Kidney tubule cell (primary cell): ENCODE measurements at places on chromosomes 1 and 21.

GRCh38 chr1:41488040-41488951 lies 3.8 kb upstream of the EDN2 start:
- no peak for DNase-seq

DNA sequence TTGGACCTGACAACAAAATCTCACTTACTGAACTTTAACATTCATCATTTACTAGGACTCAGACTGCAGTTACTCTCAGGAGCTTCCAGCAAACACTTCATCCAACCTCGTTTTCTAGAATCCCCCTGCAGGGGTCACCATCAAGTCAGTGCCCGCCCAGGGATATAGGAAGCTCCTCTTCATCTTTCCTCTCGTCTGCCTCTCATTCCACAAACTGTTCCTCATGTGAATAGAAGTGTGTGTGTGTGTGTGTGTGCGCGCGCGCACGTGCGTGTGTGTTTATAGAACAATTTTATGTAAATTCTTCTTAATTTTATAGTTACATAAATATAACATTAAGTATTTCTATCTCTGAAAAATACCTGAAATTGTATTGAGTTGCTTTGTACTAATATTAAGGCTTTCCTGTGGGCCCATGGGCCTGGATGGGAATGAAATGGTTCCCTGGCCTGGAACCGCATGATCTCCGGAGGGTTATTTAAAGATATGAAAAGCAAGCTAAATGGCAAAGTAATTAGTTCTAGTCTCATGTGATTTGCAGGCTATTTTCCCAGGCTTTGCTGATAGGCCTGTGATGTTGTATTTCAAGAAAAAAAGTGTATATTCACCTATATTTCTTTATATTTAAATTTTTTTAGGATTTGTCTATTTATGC lies 21.7 kb upstream of the ABCD3 start:
- DNase-seq, result no peak

- no peak for DNase-seq
These were observed 1.5 kb upstream of the NCAM2 start for GRCh38 chr21:20996421-20997310.

DNA sequence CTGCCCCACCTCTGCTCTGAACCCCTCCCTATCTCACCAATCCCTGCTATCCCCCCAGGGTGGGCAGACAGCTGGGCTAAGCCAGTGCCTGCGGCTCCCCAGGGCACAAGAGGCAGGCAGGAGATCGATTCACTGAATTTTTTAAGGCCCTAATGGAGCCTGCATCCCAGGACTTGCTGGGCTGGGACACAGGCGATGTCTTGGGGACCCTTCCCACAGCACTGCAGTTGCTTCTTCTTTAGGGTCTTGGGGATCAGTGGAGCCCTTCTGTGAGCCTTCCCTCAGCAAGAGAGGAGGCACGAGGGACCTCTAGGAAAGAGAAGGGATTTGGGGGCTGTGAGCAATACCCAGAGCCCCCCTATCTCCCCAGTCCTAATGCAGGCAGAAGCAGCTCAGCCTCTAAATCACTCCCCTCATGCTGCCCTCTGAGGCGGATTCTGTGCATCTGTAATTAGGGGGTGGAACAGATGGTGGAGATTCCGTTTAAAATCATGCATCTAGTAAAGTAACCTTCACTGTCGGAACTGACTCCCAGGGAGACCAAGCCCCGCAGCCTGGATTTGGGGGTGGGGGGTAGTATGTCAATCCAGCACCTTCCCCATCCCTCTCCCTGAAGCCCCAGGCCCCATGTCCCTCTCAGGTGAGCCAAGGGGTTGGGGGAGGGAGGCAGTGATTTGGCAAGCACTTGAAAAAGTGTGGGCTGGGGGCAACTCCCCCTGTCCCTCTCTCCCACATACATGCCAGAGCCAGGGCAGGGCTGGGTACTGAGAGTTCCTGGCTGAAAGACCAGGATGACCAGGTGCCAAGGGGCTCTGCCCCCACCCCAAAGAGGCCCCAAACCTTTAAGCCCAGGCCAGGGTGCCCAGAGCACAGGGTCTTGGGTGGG lies 10.0 kb downstream of the AHDC1 start:
- DNase-seq, result no peak

DNA sequence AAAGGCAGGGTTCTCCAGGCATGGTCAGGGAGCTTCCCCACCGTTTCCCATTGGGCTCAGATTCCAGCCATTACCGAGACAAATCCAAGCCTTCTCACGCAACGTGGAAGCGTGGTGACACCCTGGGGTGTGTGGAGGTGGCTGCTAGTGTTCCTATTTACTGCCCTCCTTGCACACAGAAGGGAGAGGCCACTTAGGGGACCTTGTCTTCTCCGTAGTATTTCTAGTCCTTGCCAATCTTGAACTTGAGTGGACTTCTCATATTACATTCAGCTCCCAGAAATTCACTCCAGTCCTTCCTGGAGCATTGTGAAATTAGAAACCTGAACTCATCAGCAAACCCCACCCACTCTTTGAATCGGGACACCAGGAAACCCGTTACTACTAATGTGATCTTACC lies 131.6 kb downstream of the AJAP1 start:
- no peak for DNase-seq

GRCh38 chr21:34330055-34330454 lies 33.8 kb upstream of the KCNE2 start:
- no peak for DNase-seq

GRCh38 chr1:1359308-1359663 lies 931 bp upstream of the MXRA8 start:
- DNase-seq, result no peak

- peak; percentile 40 for DNase-seq
These were observed 269.8 kb downstream of the S1PR1 start for GRCh38 chr1:101506541-101507164.

DNA sequence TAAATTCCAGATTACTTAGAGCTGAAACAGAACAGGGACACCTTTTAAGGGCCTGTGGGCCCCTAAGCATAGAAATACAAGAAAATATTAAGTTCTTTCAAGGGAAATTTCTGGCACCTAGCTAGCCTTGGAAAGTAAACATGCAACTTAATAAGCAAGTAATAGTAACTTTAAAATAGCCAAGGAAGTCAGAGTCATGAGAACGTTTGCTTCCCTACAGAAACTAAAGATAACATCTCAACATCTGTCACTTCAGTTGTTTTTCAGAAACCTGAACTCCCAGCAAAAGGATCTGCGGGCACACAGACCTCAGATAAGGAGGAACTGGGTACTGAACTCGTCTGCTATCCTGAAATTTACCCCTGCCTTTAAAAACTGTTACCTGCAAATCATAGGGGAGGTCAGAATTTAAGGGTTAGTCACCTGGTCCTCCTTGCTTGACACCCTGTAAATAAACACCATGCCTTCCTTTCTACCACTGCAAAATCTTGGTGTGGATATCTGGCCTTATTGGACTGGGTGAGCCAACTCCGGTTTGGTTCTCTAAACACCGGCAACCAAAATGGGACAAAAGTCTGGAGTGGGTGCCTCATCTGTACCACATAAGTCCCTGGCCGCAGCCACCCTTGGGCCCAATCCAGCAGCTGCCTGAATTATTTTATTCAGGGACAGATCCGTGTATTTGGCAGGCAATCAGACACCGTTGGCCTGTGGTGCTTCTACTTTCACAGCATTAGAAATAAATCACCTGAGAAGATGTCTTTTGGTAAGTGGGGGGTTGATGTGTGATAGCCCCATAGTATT lies 27.9 kb downstream of the NRDC start:
- no peak for DNase-seq

DNA sequence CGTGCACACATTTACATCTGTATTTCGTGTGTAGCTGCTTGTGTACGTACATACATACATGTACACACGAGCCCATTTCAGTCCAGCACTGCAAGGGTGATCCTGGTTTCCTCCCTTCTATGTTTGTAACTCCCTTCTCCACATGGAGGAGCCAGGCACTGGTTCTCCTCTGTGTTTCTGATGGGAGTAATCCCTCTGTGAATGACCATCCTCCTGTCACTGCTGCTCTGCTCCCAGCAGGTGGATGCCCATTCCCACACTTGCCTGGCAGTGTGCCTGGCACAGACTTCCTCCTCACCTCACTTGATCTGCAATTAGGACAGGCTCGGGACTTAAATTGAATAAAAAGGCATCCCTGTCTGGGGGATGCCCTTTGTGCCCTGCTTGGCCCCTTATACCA lies 37.1 kb downstream of the TRAPPC10 start:
- DNase-seq, result peak; percentile 8

DNA sequence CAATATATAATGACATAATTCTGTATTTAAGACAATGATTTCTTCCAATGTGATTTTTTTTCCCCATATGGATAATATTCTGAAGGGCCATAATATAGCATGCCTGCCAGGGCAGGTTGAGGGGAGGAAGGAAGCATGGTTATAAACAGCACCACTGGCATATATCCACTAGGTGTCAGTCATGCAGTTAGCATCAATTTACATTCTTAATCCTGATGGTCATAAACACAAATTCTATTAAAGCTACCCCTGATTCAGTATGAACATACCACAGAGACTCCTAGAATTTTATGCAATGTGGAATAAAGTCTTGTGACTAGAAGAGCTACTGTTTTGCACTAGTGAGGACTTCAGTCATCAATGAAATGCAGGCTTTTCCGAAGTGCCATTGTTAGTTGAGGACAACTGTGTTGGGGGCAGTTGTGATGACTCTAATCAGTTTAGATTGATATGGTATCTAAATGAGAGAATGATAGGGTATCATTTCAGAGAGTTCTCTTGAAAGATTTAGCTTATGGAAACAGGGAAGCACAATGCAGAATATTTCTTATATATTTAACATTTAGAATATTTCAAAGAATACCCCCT lies 342.7 kb upstream of the NR5A2 start:
- peak; percentile 70 for DNase-seq

- DNase-seq, result no peak
These were observed 56.1 kb downstream of the GADD45A start for GRCh38 chr1:67741121-67741520.

GRCh38 chr1:6424000-6424565 lies 493 bp upstream of the ESPN start:
- no peak for DNase-seq

DNA sequence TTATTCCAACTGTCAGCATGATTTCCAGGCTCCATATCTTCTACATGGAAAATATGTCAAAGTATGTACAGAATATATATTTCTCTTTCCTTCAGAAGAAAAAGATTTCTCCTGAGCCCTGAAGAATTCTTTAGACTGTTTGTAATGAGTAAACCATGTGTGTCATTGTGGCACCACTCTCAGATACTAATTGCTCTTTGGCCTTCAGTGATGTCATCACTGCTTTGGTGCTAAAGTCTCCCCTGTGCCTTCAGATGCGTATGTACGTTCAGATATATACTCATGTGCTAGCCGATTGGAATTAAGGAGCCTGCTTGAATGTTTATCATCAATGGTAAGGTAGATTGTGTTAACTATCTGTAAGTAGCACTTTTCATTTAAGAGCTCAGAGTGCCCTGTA lies 20.6 kb upstream of the NBL1 start:
- peak; percentile 73 for DNase-seq

- no peak for DNase-seq
These were observed 27.4 kb downstream of the AGL start for GRCh38 chr1:99877568-99877967.

GRCh38 chr1:233614743-233615521 lies 1.0 kb downstream of the KCNK1 start:
- DNase-seq, result peak; percentile 35

- no peak for DNase-seq
These were observed 19.0 kb downstream of the DLGAP3 start for GRCh38 chr1:34910425-34910824.

- no peak for DNase-seq
These were observed 301.3 kb downstream of the TM2D1 start for GRCh38 chr1:61423643-61424042.

GRCh38 chr1:7679873-7680206 lies 91.3 kb upstream of the VAMP3 start:
- DNase-seq, result no peak

- DNase-seq, result no peak
These were observed 17.2 kb downstream of the TMEM81 start for GRCh38 chr1:205067031-205067430.

- peak; percentile 93 for DNase-seq
These were observed 36.6 kb downstream of the PLXNA2 start for GRCh38 chr1:208207388-208208131.

DNA sequence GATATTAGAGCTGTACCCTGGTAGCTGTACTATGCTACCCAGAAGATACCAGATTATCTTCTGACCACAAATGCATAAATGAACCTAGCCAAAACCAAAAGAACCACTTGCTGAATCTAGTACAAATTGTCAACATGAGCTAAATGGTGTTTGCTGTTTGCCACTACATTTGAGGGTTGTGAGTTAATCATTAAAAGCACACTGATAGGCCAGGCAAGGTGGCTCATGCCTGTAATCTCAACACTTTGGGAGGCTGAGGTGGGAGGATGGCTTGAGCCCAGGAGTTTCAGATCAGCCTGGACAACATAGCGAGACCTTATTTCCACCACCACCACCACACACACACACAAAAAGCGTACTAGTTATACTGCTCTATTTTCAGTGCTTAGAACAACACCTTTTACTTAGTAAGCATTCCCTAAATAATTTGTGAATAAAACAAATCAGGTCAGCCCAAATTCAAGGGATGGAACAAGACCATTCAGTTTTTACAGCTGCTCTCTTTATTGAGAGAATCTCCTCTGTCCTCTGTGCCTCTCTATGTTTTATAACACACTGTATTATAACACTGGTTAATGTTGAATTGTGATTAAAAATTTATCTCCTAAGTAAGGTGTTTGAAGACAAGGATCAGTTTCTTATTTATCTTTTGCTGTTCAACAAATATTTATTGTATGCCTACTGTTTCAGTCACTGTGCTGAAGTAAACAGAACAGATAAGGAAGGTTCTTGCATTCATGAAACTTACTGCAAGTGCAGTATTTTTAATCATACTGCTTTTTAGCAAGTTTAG lies 44.0 kb downstream of the MAGI3 start:
- peak; percentile 32 for DNase-seq

DNA sequence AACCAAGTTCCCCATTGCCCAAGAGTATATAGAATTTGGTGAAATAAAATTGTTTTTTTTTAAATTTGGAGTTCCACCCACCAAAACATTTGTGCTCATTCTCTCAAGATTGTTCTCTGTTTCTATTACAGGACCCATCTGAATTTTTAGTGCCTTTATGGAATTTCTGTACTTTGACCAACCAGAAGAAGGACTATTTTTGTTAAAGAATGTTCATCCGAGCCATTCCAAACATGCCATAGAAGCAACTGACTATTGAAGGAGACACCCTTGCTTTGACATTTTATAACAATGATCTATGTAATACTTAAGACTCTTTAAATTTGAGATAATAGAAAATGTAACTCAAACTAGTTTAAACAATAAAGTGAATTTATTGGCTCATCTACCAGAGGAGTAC lies 655.7 kb upstream of the ADAMTS5 start:
- no peak for DNase-seq

DNA sequence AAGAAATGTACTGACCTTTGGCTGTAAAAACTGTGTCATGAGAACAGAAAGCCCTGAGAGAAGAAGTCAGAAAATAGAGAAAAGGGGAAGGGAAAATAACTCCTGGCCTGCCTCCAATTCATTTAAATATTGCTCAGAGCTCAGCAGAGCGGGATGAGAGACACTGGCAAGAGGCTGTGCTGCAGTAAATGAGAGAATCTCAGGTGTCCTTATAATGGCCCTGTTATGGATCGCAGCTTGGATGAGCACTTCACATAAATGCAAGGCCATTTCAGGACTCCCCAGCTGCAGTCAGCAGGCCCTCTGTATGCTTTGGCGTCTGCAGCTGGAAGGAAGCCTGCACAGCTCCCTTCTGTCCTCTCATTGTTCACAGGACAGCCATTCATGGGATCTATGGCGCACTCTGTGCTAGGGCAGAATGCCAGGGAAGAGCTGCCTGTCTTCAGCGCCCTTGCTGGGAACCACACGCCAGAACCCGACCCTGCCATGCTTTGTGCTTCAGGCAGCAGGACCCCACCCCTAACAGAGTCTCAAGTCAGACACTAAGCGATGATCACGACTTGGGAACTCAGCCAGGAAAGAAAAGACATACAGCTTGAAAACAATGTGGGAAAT lies 20.7 kb upstream of the ABCB10 start:
- DNase-seq, result peak; percentile 49
